ENCODE measurements at places on chromosomes 3 and 15.
A peak's percentile ranks its signal among the peaks of the same experiment; 100 is the strongest.

DNA sequence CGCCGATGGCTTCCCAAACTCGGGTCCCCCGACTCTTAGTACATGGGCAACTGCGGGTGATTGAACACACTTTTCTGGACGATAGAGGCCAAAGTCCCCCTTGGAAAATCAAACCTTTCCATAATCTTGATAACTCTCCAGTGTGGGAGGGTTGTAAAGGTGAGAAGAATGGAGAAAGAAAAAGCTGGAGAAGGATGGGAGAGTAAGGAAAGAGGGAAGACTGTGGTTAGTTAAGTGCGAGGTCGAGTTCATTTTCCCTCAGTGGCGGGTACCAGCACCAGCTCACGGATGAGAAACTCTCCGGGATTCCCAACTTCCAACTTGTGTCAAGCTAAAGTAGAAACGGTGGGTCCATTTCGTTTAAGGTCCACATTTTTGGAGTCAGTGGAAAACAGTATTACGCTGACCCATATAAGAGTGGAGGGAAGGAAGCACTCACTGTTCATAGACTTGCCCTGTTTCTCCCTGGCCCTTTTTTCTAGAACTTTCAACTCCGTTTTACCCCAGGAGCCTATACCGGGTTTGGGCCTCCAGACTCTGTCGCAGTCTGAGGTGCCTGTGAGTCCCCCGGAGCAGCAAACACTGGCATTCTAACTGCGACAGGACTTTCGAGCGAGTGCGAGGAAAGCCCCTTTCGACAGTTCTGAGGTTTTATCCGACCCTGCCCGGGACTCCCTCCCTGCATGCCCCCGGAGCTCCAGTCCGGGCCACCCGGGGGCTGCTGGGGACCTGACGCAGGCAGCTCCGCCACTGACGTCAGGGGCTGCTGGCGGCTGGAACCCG lies 14.8 kb downstream of the ZIC1 start:
- DNase-seq, result no peak

DNA sequence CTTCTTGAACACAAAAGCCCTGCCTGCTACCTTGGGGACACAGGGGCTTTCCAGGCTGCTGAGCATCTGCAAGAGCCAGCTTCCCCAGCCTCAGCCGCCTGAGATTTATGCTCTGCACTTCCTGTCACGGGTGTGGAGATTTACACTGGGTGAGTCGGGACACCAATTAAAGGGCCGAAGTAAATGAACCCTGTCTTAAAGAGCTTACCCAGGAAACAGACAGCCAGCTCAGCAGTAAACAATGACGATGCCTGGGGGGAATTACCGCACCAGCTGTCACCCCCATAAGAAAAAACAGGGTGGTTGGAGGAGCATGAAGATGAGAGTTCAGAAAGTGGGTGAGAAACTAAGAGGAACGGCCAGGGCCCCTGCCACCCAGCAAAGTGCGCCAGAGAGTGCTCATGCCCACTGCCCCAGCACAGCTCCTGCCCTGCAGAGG lies 37.5 kb upstream of the IQSEC1 start:
- peak; percentile 5 for DNase-seq

- no peak for DNase-seq
Observed at GRCh38 chr3:43856351-43856750, 165.6 kb downstream of the ABHD5 start.

- no peak for DNase-seq
Observed at GRCh38 chr15:57198654-57199291, 177.5 kb upstream of the CGNL1 start.

GRCh38 chr15:101698314-101698713 lies 26.0 kb downstream of the TARS3 start:
- no peak for DNase-seq

DNA sequence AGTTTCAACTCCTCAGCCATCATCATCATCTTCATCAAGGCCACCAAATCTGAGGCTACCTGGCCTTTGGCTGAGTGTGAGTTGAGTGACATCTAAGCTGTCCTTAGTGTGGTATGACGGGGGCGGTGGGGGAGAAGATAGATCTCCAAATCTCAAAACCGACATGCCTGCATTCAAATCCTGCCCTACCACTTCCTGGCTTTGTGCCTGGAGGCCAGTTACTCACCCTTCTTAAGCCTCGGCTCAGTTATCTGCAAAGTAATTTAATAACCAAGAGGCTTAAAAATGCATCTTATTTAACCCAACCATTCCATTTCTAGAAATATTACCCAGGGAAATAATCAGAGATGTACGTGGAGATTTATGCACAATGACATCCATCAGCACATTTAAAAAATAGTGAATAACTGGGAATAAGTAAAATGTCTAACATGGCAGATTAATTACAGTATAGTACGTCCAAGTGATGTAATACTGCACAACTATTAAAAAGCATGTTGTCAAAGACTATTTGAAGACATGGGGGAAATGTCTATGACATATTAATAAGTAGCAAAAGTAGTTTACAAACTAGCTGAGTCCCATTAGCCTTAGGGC lies 167.4 kb downstream of the NTRK3 start:
- DNase-seq, result no peak

DNA sequence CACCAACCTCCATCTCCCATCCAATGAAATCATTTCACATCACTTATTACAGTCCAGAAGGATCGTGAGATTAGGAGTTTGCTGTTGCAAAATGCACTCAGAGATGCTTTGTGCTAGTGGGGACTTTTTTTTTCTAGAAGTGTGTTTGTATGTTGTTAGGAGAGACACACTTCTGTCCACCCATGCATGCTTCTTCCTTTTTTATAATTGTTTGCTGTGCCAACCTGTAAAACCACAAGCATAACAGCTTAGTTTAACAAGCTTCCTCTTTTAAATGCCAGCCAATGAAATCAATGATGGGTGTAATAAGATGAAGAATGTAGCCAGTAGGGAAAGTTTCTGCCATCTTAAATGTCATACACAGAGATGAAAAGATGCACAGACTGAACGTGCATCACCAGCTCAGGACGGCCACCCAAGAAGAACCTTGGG lies 305.6 kb upstream of the STT3B start:
- peak; percentile 73 for DNase-seq

DNA sequence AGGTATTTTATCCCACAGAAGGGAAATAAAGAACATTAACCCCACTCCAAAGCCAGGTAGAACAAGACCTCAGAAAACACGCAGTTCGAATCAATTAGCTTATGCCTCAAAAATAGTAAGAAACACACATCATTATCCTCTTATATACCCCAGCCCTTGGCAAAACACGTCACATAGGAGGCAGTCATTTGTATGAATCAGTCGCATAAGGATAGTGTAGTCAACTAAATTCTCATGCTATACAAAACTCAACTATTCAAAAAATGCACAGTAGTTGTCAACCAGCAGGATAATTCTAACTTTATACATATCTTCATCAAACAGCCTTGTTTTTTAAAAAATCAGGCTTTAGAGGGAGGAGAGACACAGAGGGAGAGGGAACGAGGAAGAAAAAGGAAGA lies 298.4 kb downstream of the FOXP1 start:
- DNase-seq, result no peak

DNA sequence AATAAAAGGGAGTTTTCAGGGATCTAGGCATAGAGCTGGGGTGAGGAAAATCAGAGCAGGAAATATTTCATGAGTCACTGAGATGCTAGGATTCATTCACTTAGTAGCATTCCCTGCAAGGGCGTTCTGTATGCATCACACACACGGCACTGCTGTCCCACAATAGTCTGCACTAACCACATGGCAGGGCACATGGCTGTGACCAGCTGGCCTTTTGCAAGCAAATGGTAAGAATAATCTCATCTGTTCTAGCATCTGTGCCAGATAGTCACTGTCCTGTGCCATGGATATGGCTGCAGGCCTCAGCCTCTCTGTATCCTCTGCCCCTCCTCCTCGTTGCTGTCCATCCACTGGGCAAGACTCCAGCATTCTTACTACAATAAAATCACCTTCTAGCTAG lies 37.8 kb downstream of the BOC start:
- DNase-seq, result no peak

GRCh38 chr3:147813256-147813655 lies 404.1 kb downstream of the ZIC1 start:
- no peak for DNase-seq

- DNase-seq, result no peak
Observed at GRCh38 chr15:39285071-39285470, 295.8 kb upstream of the THBS1 start.

DNA sequence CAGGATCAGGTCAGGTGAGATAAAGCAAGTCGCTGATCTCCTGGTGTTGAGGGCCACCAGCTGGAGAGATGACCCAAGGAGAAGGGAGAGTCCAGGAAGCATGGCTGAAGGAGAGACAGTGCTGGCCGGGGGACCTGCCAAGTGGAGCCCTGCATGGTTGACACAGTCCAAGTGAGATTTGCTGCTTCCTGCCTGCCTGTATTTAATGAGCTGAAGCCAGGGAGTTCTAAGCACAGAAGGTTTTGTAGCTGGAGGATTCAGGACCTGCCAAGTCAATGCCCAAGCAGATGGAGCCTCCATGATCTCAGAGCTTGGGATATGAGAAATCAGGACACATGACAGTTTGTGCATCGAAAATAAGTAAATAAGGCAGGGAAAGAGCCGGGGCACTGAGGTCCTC lies 125.6 kb downstream of the SRGAP3 start:
- no peak for DNase-seq

GRCh38 chr3:2372306-2372705 lies 273.6 kb downstream of the CNTN4 start:
- DNase-seq, result no peak

- no peak for DNase-seq
Observed at GRCh38 chr3:105733356-105733755, 135.5 kb downstream of the CBLB start.

GRCh38 chr15:72276326-72276700 lies 4.0 kb upstream of the PARP6 start:
- no peak for DNase-seq

- no peak for DNase-seq
Observed at GRCh38 chr15:55993804-55994560, 570 bp upstream of the NEDD4 start.
